ENCODE measurements at places on chromosomes 11 and 22.

GRCh38 chr11:47552056-47552565 lies 821 bp downstream of the CELF1 start:
- peak; percentile 33 for DNase-seq

DNA sequence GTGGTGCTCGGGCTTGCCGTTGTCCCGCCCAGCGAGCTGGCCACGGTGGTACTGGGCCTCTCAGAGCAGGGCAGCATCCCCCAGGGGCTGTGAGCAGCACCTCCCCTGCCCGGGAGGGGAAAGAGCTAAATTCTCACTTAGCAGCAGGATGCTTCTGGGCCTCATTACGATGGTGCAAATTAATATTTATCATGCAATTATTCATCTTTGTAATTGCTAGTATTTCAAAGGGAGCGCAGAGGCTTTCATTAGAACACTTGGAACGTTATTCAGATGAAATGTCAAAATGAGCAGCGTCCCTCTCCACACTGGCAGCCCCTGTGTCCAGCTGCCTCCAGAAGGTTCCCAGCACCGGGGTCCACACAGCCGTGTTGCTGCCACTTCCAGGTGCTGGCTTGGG lies 95.9 kb upstream of the PRR5 start:
- DNase-seq: no peak

DNA sequence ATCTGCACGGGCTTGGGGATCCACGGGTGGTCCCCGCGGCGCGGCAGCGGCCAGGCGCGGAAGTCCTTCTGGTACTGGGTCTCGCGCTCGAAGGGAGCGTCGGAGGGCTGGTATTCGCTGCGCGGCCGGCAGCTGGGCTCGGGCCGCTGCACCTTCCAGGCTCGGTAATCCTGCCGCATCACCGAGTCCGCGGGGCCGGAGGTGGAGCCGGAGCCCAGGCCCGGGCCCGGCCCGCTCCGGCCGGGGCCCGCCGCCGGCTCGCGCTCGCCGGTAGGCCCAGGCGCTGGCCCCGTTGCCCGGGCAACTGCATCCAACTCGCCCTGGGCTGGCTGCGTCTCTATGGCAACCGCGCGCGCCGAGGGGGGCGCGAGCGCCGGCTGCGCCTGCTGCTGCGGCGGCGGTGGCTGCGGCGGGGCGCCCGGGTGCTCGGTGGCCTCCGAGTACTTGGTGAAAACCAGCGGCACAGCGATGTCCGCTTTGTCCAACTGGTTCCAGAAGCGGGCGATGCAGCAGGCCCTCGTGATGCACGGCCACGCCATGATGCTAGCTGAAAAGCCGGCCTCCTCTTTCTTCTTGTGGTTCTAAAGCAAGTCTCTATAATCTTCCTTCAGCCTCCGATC lies 897 bp downstream of the MAP6 start:
- DNase-seq: no peak

- peak; percentile 61 for DNase-seq
These were observed at the start of gene PCF11 for GRCh38 chr11:83156996-83157593. Gene PCF11 (plus strand): TSS chr11:83157131. CDS start chr11:83157440, 309 bp downstream.

- DNase-seq: no peak
These were observed 14.1 kb upstream of the KIAA0930 start for GRCh38 chr22:45254789-45255278.

GRCh38 chr11:19511066-19511412 lies 201.6 kb upstream of the NAV2 start:
- DNase-seq: no peak

DNA sequence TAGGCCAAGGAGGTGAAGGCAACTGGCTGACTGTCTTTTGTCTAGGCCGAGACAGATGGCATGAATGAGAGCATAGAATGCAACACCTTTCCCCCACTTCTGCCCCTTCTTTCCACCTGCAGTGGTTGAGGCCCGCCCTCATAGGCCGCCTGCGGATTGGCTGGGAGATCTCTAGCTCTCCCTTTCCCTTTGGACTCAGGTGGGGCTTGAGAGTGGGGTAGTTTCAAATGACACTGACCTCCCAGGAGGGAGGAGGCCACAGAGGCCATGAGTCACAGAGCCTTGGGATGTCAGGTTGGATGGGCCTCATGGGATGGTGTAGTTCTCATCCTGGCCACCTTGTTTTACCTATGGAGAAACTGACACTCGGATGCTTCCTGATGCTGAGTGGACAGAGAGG lies 9.1 kb downstream of the MICAL2 start:
- no peak for DNase-seq

- DNase-seq: no peak
These were observed 16.2 kb downstream of the MISFA start for GRCh38 chr11:18615628-18616392.

- DNase-seq: peak; percentile 66
These were observed 28.8 kb downstream of the DKK3 start for GRCh38 chr11:11979488-11980117.

GRCh38 chr22:19869497-19870152 lies 15.0 kb upstream of the GNB1L start:
- DNase-seq: no peak

GRCh38 chr22:49592780-49593501 lies 234.7 kb downstream of the BRD1 start:
- no peak for DNase-seq

DNA sequence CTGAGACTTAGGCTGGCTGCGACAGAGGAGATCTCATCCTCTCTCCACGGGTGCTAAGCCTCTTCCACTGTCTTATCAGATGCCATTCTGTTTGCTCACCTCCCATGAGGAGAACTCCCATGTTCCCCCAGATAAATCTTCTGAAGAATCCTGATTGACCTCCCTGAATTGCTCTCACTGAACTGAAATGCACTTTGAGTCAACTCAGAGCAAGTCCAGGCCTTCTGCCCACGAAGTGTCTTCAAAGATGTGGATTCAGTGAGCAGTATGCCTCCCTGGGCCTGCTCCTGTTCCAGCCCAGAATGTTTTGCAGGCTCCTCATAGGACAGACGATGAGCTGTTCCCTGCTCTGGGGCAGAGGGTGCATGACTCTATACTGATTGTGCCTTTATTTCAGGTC lies 17.4 kb downstream of the TUB start:
- DNase-seq: no peak

GRCh38 chr11:15896530-15896929 lies 459.8 kb downstream of the SOX6 start:
- no peak for DNase-seq

DNA sequence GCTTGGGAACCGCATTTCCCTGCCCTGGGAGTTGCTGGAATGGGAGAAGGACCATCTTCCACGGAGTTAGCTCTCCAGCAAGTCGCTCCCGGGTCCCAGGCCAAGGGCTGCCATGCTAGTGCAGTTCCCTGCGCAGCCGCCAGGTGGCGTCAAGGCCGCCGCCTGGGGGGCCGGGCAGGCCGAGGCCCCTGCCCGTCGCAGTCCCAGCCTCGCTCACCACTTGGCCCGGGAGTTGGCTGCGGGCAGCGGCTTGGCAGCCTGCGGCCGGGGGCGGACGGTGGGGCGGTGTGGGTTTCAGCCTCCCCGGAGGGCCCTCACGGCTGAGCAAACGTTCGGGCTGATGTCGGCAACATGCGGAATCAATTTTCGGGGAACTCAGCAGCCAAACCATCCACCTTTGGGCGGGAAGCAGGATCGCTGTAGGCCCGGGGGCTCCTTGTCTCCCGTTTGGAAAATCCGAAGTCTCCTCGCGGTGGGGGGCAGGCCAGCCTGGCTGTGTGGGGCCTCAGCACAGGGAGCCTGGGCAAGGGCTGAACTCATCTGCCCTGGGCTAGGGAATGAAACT lies 415.1 kb downstream of the SOX6 start:
- peak; percentile 30 for DNase-seq

DNA sequence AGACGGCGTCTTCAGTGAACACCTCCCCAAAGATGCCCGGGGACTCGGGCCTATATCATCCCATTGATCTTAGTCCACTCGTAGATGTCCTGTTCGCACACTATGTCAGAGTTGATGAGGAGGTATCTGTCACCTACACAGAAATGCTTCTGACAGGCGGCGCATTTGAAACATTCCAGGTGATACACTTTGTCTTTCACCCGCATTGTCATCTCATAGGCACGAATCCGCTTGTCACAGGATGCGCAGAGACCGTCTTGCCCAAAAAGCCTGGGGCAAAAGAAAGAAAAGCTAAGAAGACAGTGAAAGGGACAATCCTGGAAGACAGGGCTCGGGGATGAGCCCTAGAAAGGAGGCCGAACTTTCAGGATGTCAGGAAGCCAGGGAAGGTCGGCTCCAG lies 32.6 kb downstream of the LMO2 start:
- DNase-seq: no peak

- peak; percentile 98 for DNase-seq
These were observed at the start of gene TOMM22 for GRCh38 chr22:38681582-38682335. Gene TOMM22 (plus strand): TSS chr22:38681957. CDS start chr22:38681979, 22 bp downstream.

GRCh38 chr11:64903291-64903833 lies 13.6 kb downstream of the ATG2A start:
- DNase-seq: no peak

DNA sequence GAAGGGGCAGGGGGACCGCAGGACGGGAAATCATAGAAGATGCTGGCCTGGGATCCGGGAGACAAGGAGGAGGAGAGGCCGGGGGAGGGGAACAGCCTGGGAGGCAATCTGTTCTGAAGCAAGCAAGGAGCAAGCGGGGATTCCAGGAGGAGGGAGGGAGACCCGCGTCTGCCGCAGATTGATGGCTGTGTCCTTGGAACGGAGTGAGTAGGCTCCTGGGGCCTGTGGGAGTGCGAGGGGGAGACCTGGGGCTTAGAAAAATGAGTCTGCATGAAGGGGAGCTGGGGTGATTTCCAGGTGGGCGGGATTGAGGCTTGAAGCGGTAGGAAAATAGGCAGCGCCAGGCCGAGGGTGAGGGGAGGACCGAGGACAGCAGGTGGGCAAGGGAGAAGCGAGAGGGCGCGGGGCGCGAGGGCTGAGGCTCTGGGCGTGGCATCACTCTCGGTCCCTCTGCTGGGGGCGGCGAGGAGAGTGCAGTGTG lies 1.6 kb upstream of the LRRC55 start:
- DNase-seq: no peak

- DNase-seq: no peak
These were observed 210.1 kb downstream of the NTM start for GRCh38 chr11:131580476-131580875.

DNA sequence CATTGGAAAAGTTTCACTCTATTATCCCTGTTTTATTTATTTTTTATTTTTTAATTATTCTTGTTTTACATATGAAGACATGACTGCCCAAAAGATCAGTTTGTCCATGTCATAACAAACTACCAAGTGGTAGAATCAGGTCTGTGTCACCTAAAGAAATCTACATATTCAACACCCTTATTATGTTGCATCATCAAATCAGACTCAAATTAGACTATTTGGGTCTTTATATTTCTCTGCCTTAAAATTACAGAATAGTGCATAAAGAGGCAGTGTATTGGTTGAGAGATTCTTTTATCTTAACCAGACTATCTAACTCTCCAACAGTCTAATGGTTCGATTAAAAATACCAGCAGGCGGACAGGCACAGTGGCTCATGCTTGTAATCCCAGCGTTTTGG lies 18.5 kb upstream of the ATP5MG start:
- no peak for DNase-seq

DNA sequence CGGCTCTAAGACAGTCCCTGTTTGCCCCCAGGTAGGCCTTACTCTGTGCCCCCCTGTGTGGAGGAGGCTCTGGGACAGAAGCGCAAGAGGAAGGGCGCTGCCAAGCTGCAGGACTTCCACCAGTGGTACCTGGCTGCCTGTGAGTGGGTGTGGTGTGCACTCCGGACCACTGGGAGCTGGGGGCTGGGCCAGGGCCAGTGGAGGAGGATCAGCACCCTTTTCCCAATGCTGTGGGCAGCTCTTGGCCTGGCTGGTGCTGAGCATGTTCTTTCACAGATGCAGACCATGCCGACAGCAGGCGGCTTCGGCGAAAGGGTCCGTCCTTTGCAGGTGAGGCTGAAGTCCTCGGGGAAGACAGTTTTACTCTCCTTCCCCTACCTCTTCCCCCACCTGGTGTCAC lies 3.7 kb downstream of the SCO2 start:
- DNase-seq: no peak

DNA sequence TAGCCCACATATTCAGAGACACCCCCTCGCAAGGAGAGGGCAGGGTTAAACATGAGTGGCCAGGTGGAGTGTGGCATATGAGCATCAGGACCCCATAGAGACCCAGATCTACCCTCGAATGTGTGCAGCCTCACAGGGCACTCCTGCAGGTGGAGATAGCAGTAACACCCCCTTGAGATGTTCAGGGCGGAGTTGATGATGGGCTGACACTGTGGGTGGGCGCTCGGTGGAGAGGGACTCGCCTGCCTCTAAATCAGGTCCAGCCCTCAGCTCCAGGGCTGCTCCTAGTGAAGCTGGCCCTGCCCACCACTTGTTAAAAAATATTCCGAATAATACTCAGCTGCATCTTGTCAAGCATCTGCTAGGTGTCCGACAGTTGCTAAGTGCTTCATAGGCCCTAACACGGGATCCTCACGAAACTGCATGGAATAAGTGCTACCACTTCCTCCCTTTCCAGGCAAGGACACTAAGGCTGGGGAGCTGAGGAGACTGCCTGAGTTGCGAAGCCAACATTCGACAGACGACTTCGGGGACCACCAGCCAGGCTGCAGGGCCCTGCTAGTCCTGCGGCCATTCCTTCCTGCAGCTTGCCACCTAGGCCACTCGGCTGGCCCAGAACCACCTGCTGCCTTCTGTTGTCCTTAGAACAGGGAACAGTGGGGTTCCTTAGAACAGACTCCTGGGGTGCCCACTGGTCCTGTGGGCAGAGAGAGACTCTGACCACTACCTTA lies 74.0 kb upstream of the WNT11 start:
- no peak for DNase-seq

- no peak for DNase-seq
These were observed 3.5 kb downstream of the PHLDB1 start for GRCh38 chr11:118610773-118611432.

DNA sequence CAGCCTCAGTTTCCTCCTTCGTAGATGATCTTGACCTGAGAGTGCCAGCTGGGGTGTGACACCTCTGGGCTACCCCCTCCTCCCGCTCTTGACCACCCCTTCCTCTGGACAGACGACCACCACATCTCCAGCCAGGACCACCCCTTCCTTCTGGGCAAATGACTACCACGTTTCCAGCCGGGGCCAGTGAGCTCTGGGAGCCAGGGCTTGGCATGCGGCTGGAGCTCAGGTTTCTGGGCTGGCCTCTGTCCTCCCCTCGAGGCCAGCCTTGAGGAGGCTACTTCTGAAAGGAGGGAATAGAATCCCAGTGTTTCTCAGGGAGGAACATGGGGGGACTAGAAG lies 120.9 kb downstream of the KCNQ1OT1 start:
- no peak for DNase-seq

- DNase-seq: no peak
These were observed 64.4 kb downstream of the MYH9 start for GRCh38 chr22:36323182-36323854.

- DNase-seq: no peak
These were observed 77.6 kb downstream of the MED15 start for GRCh38 chr22:20584872-20585638.

DNA sequence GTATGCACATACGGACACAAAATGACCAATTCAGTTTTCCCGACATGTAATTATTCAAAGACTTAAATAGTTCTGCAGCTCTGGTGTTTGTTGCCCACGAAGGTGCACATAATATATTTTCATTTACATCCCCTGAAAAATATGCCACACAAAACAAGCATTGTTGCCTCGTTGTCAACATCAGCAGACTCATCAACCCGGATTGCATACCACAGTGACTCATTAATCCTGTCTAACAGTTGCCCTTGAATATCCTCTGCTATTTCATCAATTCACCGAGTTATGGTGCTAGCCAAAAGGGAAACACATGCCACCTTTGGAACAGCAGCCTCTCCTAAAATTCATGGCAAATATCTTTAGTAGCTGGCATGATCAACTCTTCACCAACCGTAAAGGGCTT lies 582.2 kb downstream of the LRRC4C start:
- DNase-seq: peak; percentile 68

GRCh38 chr22:46991666-46992065 lies 229.2 kb downstream of the TBC1D22A start:
- DNase-seq: no peak
